SJCRH30 (cell line): ENCODE measurements at places on chromosomes 2 and 18. TPM values are rescaled to one million over a fixed set of nuclear protein-coding genes. Genes with fewer than 3 reads are reported as not detected.

Gene CDH7
- total RNA-seq: 6.8 and 7.8 TPM in 2 replicates

- no peaks in the 10 kb centered on the region for H3K4me1 ChIP-seq
- H3K27ac ChIP-seq: no peak overlapping the region
- no peaks in the 10 kb centered on the region for H3K27me3 ChIP-seq
- no peak for DNase-seq
- no peak overlapping the region for H3K4me3 ChIP-seq
These were observed 102.5 kb downstream of the FIGN start for GRCh38 chr2:163633291-163633690.

GRCh38 chr2:160522951-160523710 is 29.5 kb upstream of the RBMS1 start:
- no peak overlapping the region for H3K27ac ChIP-seq
- no peaks in the 10 kb centered on the region for H3K36me3 ChIP-seq

DNA sequence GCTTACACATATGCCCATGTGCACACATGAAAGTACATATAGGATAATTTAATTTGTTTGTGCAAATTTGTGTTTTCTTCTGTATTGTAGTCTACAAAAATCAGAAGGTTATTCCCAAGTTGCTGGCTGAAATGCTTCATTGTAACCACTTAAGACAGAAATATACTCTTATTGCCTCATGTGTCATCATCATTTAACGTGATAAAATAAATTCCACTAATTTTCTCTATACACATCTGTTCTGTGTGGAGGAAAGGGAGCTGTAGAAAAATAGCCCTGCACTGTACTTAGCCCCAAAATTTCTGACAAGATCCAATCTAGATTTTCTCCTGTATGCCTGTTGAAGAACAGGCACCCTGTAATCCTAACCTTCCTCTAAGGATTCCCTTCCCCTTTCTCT is 20.4 kb upstream of the NR4A2 start:
- H3K4me3 ChIP-seq: no peak overlapping the region
- H3K27me3 ChIP-seq: no peaks in the 10 kb centered on the region
- no peak overlapping the region for H3K27ac ChIP-seq
- DNase-seq: no peak
- H3K36me3 ChIP-seq: no peaks in the 10 kb centered on the region
- H3K4me1 ChIP-seq: no peaks in the 10 kb centered on the region
